HCT116 (cell line): ENCODE measurements at places on chromosomes 12 and 14.
A peak's percentile ranks its signal among the peaks of the same experiment; 100 is the strongest.

GRCh38 chr12:110916295-110916875, 4.0 kb downstream of the MYL2 start:
- no peak for DNase-seq

GRCh38 chr12:116540622-116541152, 18.5 kb upstream of the MAP1LC3B2 start:
- no peak for DNase-seq

- DNase-seq, result no peak
These were observed 159.6 kb downstream of the BTG1 start for GRCh38 chr12:91986084-91986483.

- DNase-seq, result no peak
These were observed 156.0 kb downstream of the SAMD4A start for GRCh38 chr14:54722791-54723432.

GRCh38 chr14:68685419-68686204, 107.3 kb downstream of the ZFP36L1 start:
- peak; percentile 86 for DNase-seq

DNA sequence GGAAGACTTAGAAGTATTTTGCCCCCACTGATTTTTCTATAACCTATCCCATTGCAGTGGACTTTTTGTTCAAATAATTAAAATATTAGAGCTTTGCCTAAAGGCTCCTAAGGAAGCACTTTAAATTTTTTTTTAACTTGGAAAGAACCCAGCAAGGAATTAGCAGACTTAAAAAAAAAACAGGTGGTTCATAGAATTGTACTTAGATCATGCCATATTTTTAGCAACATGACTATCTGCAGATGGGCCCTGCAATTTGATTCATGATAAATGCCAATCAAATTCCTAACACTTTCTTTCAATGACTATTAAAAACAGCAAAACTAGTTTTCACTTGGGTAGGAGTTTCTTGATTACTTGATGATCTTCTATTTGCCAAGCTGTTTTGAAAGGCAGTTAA, 11.5 kb downstream of the ADAMTS20 start:
- no peak for DNase-seq

GRCh38 chr14:51653079-51653774, 1.5 kb downstream of the FRMD6 start:
- DNase-seq, result no peak

DNA sequence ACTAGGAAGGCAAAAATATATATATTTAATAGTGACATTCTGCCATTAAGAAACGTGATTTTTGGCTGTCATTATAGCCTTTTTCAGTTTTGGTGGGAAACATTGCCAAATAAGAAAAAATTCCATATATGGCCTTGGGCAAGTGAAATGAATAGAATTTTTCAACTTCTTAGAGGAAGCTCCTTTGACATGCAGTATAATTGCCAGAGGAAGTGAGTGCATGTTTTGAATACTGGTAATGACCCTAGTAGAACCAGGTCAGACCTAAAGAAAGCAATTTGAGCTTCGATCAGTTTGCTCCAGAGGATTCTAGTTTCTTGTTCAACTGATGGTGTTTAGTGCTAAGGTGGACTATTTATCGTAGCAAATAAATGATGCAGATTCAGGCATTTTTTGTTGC, 26.2 kb upstream of the TRIM9 start:
- no peak for DNase-seq

DNA sequence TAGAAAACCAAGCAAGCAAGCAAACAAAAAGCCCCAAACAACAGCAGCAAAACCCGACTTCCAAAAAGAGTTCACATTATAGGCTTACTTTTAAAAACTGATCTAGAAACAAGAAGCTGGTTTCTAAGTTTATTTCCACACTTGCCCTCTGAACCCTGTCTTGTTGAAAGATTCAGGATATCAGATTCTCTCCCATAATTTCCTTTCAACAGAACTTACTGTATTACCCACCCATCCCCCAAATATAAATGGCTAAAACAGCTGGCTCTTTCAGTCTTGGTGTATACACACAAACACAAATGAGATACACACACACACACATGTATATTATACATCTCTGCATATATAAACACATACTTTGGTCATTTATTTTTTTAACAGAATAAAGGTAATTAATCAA, 460.9 kb downstream of the ZFP36L1 start:
- no peak for DNase-seq

DNA sequence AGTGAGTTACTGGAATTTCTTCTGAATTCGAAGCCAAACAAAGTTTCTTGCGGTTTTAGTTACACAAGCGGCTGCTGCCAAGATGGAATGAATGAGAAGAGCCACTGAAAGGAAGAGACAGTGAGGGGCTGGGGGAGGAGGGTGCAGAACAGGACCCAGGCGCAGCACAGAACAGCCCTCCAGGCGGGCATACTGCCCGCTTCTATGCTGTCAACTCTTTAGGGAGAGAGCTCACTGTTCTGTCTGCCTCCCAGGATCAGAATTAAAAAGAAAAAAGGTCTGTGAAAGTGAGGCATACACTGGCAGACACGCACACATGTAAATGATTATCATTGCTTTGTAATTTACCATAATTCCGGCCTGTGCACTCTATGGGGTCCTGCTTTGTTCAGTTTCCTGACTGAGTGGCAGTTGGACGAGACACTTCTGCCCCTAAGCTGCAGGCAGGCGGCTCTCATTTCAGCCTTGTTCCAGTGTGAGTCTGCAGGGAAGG, 231.6 kb downstream of the CACNA1C start:
- no peak for DNase-seq

GRCh38 chr12:13799574-13799973, 181.8 kb downstream of the GRIN2B start:
- no peak for DNase-seq

GRCh38 chr12:31589598-31589903, 1.4 kb downstream of the DENND5B start:
- DNase-seq, result no peak

DNA sequence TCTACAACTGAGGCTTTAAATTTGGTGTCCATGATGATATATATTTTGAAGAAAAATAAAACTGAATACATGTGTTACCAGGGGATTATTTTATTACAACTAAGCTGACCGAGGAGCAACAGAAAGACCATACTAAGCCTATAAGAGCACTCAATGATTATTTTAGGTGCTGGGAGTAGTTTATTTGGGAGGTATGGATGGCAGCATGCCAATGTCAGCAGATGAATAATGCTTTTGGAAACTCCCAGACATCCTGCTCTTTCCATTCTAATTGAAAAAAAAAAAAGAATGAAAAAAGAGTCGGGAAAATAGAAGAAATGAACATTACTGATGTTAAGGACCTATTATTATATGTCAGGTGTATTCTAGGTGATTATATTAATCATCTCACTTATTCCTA, 441.2 kb downstream of the BTG1 start:
- no peak for DNase-seq
